ENCODE measurements at places on chromosomes 2 and 18.

- H3K27ac ChIP-seq = no peak overlapping the region
- H3K4me1 ChIP-seq = no peaks in the 10 kb centered on the region
- no peaks in the 10 kb centered on the region for H3K36me3 ChIP-seq
- H3K4me3 ChIP-seq = no peak overlapping the region
Observed at GRCh38 chr2:188132385-188132784, 159.3 kb upstream of the GULP1 start.

DNA sequence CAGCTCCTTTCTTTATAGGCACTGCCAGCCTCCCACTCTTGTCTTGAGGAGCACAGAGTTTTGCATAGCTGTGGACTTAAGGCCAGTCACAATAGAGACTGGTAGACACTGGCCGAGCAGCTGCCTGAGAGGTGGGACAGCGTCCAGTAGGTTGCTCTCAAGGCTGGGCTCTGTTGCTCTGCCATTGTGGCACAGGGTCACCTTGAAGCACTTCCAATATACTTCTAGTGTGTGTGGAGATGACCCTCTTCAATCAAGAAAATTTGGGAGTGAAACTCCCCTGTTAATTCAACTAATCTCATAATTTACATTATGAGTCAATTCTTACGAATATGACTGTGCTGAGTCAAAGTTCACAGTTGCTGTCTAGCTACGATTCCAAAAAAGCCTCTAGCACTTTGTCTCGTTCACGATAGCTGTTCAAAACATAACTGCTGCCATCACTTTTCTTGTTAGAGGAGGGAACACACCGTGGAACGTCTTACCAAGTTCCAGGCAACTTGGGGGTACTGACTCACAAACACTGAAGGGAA, 636.2 kb downstream of the EPHA4 start:
- DNase-seq = no peak
- H3K27ac ChIP-seq = no peak overlapping the region
- H3K4me3 ChIP-seq = no peak overlapping the region

GRCh38 chr2:142914507-142915313, 37.2 kb downstream of the KYNU start:
- no peaks in the 10 kb centered on the region for H3K4me1 ChIP-seq
- no peak overlapping the region for H3K4me3 ChIP-seq
- no peak overlapping the region for H3K27ac ChIP-seq
- no peak for DNase-seq

DNA sequence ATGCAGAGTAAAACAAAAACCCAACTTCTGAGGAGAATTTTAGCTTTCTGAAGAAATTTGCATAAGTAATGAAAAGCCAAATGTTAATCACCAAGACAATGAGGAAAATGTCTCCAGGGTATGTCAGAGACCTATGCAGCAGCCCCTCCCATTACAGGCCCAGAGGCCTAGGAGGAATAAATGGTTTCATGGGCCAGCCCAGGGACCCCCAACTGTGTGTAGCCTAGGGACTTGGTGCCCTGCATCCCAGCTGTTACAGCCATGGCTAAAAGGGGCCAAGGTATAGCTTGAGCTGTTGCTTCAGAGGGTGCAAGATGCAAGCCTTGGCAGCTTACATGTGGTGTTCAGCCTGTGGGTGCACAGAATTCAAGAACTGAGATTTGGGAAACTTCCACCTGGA, 1256.9 kb upstream of the PIK3C3 start:
- H3K27ac ChIP-seq = no peak overlapping the region
- no peak for DNase-seq
- H3K4me1 ChIP-seq = no peaks in the 10 kb centered on the region
- no peaks in the 10 kb centered on the region for H3K27me3 ChIP-seq

- no peaks in the 10 kb centered on the region for H3K4me1 ChIP-seq
- H3K27me3 ChIP-seq = no peaks in the 10 kb centered on the region
- no peak overlapping the region for H3K27ac ChIP-seq
- H3K4me3 ChIP-seq = no peak overlapping the region
- H3K36me3 ChIP-seq = peaks cover 63% of the 10 kb centered on the region
Observed at GRCh38 chr2:48480526-48480925, 49.4 kb upstream of the STON1 start.

DNA sequence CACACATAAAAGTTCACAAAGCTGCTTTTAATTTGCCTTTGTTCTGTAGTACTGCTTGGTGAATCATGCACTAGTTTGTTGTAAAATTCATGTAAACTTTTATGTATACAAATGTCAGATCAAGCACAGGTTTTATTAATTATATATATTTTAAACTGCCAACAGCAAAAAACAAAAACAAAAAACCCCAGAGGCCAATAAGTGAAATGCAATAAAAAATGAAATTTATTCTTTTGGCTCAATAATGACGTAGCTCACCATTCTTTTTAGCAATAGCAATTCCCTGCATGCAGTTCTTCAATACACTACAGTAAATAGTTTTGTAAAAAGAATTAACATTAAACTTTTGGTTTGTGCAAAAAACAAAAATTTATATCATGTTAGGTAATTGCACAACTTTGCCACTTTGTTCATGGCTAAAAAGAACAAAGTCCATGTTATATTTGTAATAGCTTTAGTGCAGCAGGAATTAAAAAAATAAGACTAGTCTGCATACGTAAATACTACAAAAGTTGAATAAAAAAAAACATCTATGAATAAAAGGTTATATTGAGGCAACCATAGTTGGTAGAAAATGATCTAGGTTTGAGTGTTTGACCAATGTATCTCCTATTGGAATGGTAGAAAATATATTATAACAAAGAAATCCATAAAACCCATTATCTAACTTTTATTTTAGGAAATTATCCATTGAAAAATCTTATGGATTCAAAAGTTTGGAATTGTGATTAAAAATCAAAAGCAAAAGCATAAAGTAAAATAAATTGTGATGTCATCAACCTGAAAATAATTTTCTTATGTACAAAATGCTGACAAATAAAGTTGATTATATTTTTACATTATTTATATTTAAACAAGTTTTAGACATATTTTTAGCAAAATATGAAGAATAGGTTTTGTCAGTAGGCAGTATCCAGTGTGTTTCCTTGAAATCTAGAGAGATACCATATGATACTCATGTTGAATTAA, 115.6 kb downstream of the SCN3A start:
- no peaks in the 10 kb centered on the region for H3K4me1 ChIP-seq
- no peaks in the 10 kb centered on the region for H3K27me3 ChIP-seq
- no peak overlapping the region for H3K27ac ChIP-seq
- no peaks in the 10 kb centered on the region for H3K36me3 ChIP-seq
- DNase-seq = no peak
- H3K4me3 ChIP-seq = no peak overlapping the region

DNA sequence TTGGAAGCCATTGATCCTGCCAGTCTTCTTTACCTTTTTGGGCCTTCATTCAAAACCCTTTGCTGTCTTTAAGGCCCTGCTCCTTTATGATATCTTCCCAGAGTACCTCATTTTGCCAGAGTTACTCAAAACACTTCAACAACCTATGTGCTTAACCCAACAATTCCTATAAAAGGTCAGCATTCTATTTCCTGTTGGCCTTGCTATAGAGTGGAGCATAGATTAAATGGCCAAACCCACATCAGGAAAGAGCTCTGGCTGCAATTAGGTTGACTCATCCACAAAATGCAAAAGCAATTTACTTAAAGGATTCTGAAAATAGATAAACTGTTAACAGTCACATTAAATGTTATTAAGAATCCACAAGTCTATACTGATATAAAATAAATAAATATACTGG, 21.2 kb downstream of the MRPL33 start:
- H3K4me1 ChIP-seq = no peaks in the 10 kb centered on the region
- H3K27ac ChIP-seq = no peak overlapping the region
- H3K36me3 ChIP-seq = peaks cover 1% of the 10 kb centered on the region
- H3K4me3 ChIP-seq = no peak overlapping the region
- H3K27me3 ChIP-seq = no peaks in the 10 kb centered on the region
- no peak for DNase-seq

GRCh38 chr18:38851526-38851925, 1285.9 kb upstream of the CELF4 start:
- no peaks in the 10 kb centered on the region for H3K36me3 ChIP-seq
- no peak overlapping the region for H3K27ac ChIP-seq
- no peaks in the 10 kb centered on the region for H3K27me3 ChIP-seq
- H3K4me3 ChIP-seq = no peak overlapping the region
- DNase-seq = no peak

DNA sequence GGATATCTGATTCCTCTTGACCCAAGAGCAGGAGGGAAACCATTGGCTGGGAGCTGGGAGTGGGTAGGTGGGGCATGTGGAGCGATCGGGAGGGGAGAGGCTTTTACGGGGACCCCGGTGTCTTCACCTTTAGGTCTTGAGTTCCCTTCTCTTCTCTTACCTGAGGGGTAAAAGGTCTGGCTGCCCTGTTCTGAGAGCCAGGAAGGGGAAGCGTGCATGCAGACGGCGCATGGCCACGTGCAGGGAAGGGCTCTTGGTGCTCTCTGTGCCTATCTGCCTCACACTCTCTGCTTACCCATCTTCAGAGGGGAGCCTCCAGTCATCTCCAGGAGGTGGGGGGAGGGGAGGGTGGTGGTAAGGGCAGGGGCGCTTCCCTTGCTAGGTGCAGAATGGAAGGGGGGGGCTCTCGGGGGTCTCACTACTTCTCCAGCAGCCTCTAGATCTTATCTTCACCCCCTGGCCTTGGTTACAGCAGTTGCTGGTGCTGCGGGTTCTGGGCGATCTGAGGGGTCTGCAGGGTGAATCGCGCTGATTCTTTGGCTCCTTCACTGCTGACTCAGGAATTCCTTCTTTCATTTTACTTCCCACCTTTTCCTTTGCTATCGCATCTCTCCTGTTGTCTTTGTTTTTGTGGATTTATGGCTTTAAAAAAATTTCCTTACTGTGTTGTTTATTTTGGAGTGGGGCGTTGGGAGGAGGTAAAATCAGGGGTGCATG, 225.8 kb upstream of the HS6ST1 start:
- DNase-seq = no peak
- no peaks in the 10 kb centered on the region for H3K36me3 ChIP-seq
- no peaks in the 10 kb centered on the region for H3K27me3 ChIP-seq
- no peak overlapping the region for H3K27ac ChIP-seq
- H3K4me3 ChIP-seq = no peak overlapping the region

DNA sequence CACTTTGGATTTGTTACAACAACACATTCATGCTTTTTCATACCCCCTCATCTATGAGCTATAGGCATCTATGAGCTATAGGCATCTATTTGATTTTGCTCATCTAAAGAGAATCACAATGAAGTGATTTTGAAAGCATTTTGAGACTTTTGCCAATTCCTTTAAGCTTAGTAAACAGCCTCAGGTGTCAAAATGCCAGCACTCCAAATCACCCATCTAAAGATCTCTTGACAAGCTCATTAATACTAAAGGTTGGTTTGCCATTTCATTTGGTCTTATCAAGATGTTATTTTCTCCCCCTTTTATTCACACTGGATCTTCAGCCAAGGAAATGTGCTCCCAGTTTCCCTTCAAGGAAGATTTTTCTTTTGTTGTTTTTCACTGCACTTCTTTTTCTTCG, 110.7 kb upstream of the TLK1 start:
- H3K36me3 ChIP-seq = no peaks in the 10 kb centered on the region
- no peak overlapping the region for H3K27ac ChIP-seq
- no peak overlapping the region for H3K4me3 ChIP-seq
- DNase-seq = no peak
- no peaks in the 10 kb centered on the region for H3K27me3 ChIP-seq

DNA sequence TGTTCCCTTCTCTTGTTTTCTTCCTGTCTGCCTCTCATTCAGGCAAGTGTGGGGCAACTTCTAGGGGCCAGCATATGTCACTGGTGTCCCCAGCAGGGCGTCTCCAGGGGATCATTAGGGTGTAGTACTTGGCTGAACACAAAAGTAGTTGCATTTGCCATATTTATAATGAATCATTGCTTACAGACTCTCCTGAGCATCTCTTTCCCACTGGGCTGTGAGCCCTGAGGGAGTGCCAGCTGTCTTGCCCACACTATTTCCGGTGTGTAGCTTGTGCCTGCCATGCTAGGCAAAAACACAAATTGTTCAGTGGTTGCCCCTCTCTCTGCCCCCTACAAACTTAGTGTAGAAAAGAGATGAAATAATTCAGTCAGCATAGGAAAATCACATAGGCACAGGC, 40.8 kb upstream of the SCLY start:
- no peak overlapping the region for H3K4me3 ChIP-seq
- no peaks in the 10 kb centered on the region for H3K27me3 ChIP-seq
- H3K36me3 ChIP-seq = peaks cover 31% of the 10 kb centered on the region

DNA sequence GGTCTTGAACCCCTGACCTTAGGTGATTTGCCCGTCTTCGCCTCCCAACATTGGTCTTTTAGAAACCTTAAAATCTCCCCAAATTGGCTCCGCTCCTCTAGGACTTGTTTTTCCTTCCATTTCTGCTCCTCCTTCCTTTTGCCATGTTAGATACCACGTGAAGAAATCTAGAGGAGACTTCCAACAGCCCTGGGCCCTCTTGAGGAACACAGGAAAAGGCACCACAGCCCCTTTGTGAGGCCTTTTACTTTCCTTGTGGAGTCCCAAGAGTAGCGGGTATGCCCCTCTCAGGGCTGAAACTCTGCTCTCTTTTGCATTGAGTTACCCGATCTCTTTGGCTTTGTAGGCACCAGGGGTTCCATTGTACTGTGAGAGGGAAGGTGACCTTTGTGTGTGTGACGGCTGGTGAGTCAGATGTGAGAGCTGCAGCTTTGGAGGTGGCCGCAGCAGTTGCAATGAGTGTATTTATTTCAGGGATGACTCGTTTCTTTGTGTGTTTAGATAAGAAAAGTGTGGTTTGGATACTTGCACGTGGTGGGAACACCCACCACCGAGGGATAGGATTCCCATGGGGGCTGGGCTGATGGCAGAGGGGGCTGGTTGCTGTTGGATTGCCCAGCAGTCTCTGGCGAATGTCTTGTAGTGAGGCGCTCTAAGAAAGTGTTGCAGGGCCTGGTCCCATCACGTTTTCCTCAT, 218.4 kb upstream of the HS6ST1 start:
- no peak overlapping the region for H3K4me3 ChIP-seq
- no peak for DNase-seq
- H3K36me3 ChIP-seq = no peaks in the 10 kb centered on the region
- no peak overlapping the region for H3K27ac ChIP-seq
- no peaks in the 10 kb centered on the region for H3K4me1 ChIP-seq

DNA sequence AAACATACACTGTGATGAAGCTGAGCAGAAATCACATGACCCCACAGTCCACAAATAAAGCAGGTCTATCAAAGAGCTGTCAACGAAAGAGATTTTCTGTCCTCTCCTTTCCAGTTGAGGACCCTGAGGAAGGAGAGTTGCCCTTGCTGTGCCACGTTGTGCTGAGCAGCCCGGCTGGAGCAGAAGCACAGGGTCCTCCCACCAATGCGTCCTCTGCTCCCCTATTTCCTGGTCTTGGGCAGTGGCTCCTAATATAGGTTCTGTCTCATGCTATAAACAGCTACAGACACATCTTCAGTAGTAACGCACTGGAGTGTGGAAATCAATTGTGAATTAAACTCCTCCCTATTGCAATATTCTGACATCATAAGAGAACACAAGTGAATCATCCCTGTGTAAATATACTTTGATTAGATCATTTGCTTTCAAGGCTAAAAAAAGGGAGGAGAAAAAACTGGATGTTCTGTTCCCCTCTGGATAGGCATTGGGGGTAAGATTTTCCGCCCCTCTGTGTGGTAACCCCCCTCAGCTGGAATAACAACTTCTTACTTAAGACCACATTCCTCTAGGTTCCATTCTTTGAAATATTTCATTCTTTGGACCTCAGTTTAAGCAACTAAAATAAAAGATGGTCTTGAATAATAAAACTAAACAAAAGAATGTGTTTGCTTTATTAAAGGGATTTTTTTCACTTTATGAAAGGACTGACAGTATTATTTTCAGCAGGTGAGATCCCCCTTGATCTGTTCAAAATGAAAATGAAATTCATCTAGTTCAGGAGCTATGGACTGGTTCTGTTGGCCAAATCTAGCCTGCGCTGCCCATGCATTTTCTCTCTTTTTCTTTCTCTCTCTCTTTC, 8.3 kb upstream of the RHOB start:
- H3K4me3 ChIP-seq = no peak overlapping the region
- no peaks in the 10 kb centered on the region for H3K4me1 ChIP-seq
- no peak overlapping the region for H3K27ac ChIP-seq
- no peaks in the 10 kb centered on the region for H3K36me3 ChIP-seq
- peaks cover 54% of the 10 kb centered on the region for H3K27me3 ChIP-seq
- no peak for DNase-seq
